Activated naive CD4-positive, alpha-beta T cell (primary cell): ENCODE measurements at places on chromosomes 7 and 10.

DNA sequence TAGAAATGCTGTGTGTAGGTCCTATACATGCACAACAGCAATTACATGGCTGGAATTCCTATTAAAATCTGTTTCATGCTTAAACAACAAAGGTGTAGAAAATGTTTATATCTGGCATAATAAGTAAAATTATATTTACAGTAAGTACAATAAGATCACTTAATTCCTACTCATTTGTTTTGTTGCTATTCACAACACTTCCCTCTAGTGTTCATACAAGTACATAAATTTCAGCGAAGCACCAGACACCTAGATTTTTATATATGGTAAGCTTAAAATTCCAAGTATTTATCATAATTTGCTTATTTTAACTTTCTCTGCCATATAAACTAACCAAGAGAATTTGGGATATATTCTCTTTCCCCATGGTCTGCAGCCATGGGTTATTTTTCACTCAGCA, 51.8 kb upstream of the ANK3 start:
- DNase-seq, result no peak

- DNase-seq, result no peak
Observed at GRCh38 chr10:122962405-122962804, 8.4 kb upstream of the C10orf88 start.

- DNase-seq, result no peak
Observed at GRCh38 chr10:124830445-124830844, 28.8 kb downstream of the ABRAXAS2 start.

GRCh38 chr7:125668321-125668993, 738.8 kb upstream of the POT1 start:
- DNase-seq, result no peak

DNA sequence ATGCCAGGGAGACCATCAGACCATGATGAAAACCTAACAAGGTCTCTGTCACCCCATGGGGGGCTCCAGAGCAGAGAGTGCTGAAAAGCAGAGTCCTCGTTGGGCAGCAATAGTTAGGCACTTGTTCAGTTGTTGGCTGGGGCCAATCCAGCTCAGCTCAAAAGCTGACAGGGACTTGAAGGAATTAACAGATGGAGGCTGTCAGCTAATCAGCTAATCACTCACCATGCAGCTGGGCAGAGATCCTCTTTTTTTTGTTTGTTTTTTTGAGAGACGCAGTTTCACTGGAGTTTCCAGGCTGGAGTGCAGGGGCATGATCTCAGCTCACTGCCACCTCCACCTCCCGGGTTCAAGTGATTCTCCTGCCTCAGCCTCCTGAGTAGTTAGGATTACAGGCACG, 18.1 kb downstream of the CEP55 start:
- DNase-seq, result no peak

DNA sequence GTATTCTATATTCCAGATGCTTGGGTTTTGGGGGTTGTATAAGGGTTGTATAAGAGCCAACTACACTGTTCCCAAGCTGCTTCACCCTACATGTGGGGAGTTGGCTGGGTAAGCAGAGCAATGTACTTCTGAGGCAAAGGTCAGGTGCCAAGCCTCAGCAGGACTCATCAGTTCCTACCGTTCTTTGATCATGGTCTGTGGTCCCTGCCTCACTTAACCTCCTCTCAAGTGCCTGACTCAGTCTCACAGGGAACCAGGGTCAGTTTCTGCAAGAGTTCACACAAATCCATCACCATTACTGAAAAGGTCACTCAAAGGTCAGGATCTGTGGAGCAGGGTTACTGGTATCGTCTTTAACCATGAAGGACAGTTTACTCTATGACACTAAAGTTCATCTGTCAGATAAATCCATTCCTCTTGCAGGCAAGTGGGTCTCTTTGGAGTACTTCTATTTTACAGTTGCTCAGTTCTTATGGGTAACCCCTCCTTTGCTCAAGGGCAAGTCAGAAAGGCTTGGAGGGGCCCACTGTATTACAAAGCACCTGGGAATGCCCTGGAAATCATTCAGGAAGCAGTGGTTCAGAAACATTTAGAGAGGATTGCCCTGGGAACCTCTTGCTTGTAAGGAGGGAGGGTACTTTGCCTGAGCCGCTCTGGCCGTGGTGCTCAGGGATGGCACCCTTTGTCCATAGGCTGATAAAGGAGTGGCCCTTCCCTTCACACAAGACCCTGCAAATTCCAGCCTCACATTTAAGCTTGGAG, 184.3 kb upstream of the CDCA7L start:
- no peak for DNase-seq

GRCh38 chr7:157022681-157023588, 12.5 kb upstream of the MNX1 start:
- DNase-seq, result no peak

GRCh38 chr10:129028451-129028850, 438.6 kb upstream of the MGMT start:
- no peak for DNase-seq

DNA sequence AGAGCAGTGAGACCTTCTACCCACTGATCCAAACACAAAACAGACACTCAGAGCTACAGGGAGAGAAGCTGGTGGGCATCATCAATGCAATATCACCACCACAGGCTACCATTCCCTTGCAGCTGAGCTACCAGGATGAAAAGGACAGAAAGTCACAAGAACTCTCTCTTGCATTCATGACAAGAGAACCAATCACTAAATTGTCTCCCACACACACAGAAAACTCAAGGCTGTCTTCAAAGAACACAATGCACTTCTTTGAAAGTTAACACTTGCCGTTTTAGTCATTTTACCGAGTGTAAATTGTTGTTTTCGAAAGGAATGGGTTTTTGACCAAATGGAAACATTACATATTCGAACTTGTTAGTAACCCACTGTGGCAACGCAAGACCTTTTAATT, 626.6 kb downstream of the SORCS1 start:
- no peak for DNase-seq

DNA sequence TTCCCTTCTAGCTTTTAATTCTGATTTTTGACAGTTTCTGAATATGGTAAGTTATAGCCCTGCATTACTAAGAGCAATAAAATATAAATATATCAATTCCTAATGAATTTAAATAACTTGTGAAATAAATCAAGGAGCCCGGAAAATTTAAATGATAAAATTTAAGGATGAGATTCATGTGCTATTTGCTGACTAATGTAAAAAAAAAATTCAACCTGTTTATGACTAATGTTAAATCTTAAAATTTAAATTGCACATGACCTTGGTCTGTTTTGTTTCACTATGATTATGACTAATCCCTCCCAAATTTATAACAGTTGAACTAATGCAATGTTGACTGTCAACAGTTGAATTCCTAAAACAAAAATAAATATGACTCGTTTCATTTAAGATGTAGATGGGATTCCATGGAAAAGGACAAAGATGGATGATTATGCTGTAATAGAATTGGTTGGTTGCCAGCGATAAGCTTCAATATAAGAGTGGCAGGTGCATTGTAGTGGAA, 419.9 kb downstream of the NRG3 start:
- no peak for DNase-seq

GRCh38 chr10:79149662-79150443, 81.1 kb downstream of the ZMIZ1 start:
- no peak for DNase-seq

DNA sequence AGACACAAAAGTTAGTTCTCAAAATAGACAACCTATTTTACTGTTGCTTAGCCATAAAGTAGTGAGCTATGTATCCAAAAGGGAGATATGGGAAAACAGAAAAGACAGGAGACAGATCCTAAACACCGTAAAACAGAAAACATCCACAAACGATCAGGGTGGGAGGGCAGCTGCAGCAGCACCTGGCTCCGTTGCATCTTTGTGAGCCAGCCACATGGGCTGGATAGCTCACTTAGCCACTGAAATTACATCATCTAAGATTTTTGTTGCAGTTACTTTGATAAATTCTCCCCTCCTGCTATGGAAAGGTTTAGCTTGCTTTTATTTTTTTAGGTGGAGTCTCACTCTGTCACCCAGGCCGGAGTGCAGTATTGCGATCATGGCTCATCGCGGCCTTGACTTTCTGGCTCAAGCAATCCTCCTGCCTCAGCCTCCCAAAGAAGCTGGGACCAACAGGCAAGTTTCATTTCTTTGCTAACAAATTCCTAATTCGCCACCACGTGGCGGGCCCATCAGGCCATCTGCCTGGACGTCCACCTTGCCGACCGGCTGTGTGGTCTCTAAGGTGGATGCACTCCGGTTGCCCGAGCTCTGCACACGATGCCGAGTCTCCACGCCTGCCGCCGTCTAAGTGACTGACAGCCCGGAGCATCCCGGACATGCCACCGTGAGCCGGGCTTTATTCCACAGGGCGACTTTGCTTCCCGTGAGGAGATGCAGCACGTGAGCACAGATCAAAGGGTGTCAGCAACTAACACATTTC, 159.8 kb downstream of the DIP2C start:
- DNase-seq, result no peak

- DNase-seq, result no peak
Observed at GRCh38 chr7:157292770-157293412, 43.9 kb upstream of the DNAJB6 start.

GRCh38 chr10:27715505-27715904, 30.1 kb downstream of the MKX start:
- no peak for DNase-seq

DNA sequence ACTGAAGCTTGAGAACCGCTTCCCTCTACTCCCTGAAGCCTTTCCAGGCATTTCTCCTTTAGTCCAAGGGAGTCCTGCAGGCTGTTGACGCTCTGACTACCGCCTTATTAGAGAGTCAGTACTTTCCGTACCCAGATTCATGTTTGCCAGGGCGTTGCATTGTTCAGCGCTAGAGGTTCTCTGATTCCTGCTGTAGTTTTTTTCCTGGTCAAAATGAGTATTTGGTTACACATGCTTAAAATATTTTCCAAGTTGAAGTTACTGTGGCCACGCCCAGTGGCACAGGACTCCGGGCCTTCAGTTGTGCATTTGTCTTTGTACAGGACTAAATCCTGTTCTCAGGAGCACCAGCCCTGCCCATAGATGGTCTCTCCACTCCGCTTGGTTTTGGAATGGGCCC, 7.9 kb downstream of the MTURN start:
- no peak for DNase-seq

- DNase-seq, result no peak
Observed at GRCh38 chr7:75638594-75639070, 100.1 kb downstream of the HIP1 start.

DNA sequence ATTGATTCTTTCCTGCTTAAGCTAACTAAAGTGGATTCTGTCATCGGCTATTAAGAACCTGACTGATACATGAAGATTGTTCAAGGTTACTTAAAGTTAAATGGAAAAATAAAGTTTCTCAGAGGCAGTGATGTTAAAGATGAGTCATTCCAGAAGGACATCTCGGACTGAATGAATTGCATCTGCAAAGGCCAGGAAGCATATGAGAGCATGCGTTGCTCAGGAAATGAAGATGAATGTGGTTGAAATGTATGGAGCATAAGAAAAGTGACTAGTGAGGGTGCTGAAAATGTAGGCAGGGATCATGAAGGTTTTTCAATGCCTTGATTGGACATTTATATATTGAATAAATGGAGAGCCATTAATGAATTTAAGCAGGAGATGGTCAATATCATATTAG, 133.9 kb upstream of the GHITM start:
- DNase-seq, result no peak

- DNase-seq, result no peak
Observed at GRCh38 chr10:10782603-10783002, 235.1 kb upstream of the CELF2 start.

- DNase-seq, result no peak
Observed at GRCh38 chr7:94040254-94040653, 36.1 kb upstream of the BET1 start.

DNA sequence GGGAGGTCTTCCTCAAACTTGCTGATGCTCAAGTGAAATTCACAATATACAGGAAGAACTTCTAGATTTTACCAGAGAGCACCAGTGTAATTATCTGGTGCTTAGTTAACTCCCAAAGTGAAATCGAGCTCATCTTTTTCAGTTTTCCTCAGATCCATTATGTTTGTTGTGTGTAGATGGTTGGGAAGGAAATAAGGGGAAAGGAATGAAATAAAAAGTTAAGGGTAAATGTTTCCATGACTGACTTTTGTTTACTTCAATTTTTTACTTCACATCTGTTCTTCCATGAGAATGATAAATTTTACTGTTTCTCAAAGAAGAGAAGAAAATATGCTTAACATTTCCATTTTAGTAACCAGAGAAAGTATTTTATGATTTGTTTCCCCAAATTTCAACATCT, 21.3 kb downstream of the FAM107B start:
- no peak for DNase-seq

DNA sequence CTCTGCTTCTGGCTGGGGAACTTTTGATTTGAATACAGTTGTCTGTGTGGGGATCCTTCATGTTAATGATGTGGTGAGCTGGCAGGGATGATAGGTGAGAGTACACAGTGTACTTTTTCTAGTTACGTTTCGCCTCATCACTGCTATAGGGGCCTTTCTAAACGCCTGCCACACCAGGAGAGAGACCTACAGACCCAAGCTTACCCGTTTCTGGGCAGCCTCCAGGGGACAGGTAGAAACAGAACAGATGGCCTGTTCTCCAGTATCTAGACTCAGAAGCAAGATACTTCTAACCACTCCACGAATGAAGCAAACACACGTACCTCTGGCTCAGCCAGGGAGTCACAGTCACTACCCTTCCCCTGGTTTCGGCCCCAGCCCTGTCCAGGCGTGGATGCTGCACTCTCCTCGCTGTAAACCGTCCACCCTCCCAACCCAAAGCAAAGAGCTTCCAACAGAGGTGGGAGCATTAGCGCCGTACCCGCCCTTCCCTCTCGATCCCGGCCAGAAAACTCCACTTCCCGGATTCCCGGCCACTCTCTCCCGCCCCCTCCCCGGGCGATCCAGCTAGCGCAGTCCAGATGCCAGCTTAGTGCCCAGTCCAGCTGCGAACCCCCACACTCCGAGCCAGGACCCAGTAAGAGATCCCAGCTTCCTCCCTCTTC, 1.2 kb downstream of the CCDC6 start:
- DNase-seq, result no peak

DNA sequence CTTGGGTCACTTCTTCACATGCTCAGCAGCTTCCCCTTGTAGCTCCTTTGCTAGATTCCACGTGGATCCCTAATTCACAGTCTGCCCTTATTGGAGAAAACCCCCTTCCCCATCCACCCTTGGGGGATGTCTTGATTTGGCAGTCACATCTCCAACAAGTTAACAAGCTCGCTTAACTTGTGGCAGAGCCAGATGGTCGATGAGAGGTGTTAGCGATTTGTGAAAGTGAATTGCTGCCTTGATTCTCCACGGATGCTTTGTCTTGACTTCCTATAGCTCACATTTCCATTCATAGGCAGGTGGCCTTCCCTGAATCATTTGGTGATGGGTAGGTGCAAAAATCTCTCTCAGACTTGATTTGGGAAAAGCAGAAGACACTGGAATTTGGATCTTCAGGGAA, 387.9 kb downstream of the TCERG1L start:
- no peak for DNase-seq

- no peak for DNase-seq
Observed at GRCh38 chr7:142139597-142140400, 28.3 kb downstream of the MGAM2 start.
